ENCODE measurements at places on chromosomes 7 and 10.

GRCh38 chr7:151429560-151430331 lies 10.2 kb downstream of the CRYGN start:
- DNase-seq: no peak

DNA sequence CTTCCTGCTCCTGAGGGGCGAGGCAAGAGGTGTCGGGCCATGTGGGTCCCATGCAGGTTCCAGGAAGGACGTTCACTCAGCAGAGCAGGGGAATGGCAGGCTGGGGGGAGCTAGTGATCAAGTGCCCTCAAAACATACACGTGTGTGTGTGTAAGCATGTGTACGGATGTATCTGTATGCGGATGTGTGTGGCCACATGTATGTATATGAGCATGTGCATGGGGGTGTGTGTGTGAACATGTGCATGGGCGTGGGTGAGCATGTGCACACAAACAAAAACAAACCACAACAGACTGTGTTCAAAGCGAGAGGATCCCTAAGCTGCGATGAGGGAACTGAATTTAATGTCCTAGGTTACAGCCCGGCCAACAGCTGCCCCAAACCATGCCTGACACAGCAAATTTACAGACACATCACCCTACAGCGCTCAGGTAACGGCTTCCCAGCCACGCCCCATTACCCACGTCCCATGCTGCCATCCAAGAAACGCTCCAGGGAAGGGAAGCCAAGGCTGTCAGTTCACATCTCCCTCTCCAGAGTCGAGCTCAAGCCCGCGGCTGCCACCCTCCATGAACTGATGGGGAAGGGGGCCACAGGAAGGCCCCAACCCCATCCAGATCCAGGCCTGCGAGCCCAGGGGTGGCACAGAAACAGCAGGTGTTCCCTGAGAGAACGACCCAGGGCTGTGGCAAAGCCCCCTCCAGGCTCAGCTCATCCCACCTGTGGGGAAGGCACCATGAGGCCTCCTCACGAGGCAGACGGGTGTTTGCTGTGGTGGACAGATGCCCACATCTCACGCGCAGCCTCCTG lies 56.6 kb downstream of the PTPRN2 start:
- DNase-seq: no peak

DNA sequence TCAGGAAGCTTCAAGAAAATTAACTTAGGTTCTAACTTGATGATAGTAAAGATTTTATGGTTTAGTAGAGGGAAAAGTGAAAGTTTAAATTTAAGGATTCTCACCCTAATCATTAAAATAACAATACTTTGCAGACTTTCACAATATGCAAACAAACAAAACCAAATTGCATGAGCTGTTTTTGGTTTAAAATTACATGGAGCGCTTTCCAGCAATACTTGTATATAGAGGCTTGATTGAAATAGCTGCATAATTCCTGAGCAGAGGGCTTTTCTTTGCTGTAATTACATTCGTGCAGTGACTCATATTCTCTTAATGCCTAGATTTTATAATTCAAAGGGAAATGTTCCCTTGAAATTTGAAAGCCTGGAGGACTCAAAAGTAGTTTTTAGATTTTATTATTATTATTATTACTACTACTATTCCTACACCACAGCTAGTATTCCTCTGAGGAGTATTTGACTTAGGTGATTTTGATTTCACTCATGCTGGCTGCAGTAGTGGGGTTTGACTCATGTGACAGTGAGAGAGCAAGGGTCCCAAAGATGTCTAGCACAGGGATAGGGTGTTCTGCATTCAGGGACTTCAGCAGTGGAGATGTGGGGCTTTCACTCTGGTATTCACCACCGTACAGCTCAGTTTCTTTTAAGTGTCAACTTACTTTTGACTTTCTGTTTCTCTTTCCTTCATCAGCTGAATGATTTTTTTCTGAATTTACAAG lies 138.1 kb downstream of the ADAM22 start:
- no peak for DNase-seq

DNA sequence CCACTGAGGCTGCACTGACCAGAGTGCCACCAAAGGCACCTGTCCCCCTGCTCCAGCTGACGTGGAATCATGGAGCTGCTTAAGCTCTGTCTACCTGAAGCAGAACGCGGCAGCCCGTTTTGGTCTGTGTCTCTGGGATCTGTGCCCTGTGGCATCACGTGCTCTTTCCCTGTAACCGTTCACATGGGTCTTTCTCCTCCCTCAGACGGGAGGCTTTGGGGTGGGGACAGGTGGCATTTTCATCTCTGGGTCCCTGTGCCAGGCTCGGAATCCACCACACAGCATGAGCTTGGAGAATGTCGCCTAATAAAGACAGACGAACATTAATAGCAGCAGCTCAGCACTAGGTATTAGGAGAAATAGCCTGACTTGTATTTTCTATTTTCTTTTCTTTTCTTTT lies 1.6 kb upstream of the ADAP1 start:
- DNase-seq: no peak

- no peak for DNase-seq
Observed at GRCh38 chr10:133401500-133401899, 7.5 kb downstream of the MTG1 start.

GRCh38 chr7:36245684-36246299 lies 92.7 kb downstream of the EEPD1 start:
- DNase-seq: no peak

- DNase-seq: no peak
Observed at GRCh38 chr10:6607778-6608177, 27.7 kb upstream of the PRKCQ start.

DNA sequence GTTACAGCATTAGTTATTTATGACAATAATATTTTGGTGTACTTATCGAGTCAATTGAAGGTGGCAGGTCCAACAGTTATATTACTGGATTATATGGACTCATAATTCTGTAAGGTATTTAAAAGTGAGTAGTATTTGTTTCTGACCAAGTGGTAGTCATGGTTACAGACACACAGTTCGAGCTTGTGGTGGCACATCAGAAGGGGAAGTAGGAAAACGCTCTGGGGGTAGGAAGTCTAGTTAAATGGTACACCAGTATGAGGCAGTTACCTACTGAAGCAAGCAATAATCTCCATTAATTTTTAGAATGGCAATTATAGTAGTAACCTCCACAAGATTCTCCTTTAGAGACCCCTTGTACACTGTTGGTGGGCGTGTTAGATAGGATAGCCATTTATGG lies 541.2 kb downstream of the ETV1 start:
- no peak for DNase-seq

GRCh38 chr10:624605-625332 lies 64.7 kb downstream of the DIP2C start:
- DNase-seq: peak; percentile 42

GRCh38 chr10:78178940-78179339 lies 145.3 kb downstream of the RPS24 start:
- DNase-seq: no peak

DNA sequence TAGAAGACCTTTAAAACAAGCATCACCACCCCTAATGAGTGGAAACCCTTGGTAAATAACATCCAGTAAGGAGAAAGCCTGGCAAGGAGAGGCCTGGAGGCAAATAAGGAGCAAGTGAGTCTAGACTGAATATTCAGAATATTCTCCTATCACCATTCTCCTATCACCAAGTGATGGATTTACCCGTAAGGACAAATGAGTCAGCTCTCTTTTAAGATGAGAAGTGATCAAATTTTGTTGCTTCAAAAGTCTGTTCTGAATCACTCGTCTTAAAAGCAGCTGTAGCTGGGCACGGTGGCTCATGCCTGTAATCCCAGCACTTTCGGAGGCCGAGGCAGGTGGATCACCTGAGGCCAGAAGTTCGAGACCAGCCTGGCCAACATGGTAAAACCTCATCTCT lies 28.4 kb downstream of the KIAA1549 start:
- DNase-seq: no peak

DNA sequence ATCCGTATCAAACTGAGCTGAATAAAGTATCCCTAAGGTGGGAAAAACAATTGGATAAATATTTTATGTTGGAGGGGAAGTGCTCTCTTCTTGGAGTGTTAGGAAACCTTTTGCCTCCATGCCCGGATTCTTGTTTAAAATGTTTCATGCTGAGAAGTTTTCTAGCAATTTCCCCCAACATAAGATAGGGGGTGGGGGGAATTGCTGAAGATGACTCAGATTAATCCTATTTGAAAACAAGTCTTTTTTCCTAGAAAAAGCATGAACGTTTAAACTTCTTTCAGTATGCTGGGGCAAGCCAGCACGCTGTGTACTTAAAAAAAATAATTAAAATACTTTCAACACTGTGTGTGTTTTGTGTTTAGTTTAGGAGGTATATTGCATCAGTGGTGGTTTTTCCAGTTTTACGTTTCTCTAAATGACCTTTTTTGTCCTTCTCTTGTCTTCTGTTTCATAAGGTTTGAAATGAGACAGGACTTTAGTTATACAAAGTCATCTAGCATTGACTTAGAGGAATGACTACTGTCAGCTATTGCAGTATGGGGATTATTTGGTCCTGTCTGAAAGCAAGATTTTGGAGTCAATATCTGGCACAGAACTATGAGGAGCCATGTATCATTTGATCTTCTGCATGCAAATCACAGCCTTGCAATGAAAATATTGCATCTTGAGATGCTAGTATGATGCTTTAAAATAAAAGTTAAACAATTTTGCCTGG lies 295.9 kb downstream of the GATA3 start:
- DNase-seq: no peak

DNA sequence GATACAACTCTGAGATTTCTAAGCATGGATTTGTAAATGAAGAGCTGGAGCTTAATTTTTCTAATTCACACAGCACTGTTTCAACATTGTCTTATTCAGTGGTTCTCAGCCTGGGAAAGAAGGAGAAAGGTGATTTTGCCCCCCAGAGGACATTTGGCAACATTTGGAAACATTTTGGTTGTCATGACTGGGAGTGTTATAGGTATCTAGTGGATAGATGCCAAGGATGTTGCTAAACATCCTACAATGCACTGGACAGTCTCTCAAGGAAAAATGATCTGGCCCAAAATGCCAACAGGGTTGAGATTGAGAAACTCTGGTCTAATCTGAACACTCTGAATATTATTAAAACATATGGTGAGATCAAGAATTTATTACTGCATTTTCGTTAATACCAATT lies 3.8 kb upstream of the CAV2 start:
- DNase-seq: no peak

- no peak for DNase-seq
Observed at GRCh38 chr10:97056003-97056630, 129.6 kb downstream of the SLIT1 start.

GRCh38 chr7:25105911-25106310 lies 19.1 kb downstream of the CYCS start:
- no peak for DNase-seq

DNA sequence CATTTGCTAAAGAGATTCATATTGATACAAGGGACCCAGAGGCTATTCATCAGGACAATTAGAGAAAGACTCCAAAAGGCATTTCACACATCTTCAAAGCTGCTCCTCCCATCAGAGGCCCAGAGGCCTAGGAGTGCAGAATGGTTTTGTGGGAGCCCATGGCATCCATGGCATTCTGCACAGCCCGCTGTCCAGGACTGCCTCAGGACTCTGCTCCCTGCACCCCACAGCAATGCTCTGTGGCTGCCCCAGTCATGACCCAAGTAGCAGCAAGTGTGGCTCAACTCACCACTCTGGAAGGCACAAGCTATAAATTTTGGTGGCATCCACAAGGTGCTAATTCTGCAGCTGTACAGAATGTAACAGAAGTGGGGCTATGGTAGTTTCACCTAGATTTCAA lies 38.5 kb downstream of the ZNF438 start:
- DNase-seq: no peak

GRCh38 chr7:151699147-151699927 lies 177.6 kb downstream of the PRKAG2 start:
- no peak for DNase-seq

- DNase-seq: no peak
Observed at GRCh38 chr10:34726862-34727261, 88.2 kb downstream of the PARD3 start.

- DNase-seq: no peak
Observed at GRCh38 chr10:60310740-60311139, 78.9 kb downstream of the ANK3 start.

All from Panc1 (cell line).